ENCODE measurements at places on chromosomes 1 and 21.

DNA sequence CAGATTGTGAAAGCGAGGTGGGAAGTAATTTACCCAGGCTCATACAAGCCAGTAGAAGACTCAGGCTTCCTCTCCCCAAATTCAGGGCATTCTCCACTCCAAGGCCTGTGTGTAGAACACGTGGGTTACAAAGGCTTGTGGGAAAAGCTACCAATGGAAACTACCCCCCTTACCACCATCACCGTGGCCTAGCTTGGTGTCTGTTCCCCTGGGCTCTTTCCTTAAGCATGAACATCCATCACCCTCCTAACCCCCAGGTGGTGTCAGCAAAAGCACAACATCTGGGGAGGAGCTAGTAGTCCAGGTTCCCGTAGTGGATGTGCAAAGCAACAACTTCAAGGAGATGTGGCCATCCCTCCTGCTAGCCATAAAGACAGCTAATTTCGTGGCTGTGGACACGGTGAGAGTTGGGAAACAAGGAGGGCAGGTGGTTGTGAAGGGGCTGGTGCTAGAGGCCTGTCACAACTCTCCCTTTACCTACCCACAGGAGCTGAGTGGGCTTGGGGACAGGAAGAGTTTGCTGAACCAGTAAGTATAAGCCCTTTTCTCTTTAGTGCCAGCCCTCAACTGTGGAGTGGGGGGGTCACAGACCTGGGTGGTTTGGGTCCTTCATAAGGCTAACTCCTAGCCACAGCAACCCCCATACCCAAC lies 701 bp upstream of the MUTYH start:
- no peak for DNase-seq

- no peak for DNase-seq
Observed at GRCh38 chr21:20999659-21000058, 1.4 kb downstream of the NCAM2 start.

GRCh38 chr1:172754609-172755008 lies 95.7 kb downstream of the FASLG start:
- DNase-seq, result no peak

- DNase-seq, result no peak
Observed at GRCh38 chr1:190633488-190633887, 155.8 kb upstream of the BRINP3 start.

DNA sequence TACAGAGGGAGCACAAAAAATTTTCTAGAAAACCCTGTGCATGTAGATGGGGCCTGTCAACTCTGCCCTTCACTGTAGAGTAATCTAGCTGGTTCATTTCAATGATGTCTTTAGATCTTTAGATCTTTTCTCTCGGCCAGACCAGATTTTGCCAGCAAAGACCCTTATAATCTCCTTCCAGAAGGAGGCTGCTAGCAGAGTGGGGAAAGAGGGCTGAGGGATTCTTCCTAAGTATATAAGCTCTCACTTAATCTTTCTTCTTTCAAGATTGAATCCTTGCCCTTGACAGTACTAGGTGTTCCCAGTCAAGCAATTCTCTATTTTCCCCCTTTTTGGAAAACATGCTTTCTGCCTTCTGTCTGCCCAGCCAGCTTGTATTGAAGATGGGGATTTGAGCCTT lies 34.3 kb downstream of the BCAS2 start:
- no peak for DNase-seq

GRCh38 chr1:71093938-71094337 lies 13.1 kb upstream of the ZRANB2 start:
- DNase-seq, result no peak

DNA sequence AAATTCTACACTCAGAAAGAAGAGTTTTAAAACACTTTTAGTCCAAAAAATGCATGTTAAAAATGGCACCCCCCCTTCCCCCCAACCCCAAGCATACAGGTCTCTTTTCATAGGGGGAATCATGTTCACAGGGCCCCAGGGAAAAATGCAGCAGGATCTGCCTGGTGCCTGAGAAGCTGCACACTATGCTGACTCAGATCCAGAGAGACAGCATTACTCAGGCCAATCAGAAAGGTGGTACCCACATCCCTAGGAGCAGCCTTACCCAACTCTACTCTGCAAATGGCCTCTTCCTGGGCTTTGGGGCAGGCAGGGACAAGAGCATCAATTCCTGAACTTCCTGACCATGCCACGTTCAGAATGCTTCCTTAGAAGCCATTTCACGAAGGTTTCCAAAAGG lies 119.0 kb downstream of the HIVEP3 start:
- DNase-seq, result no peak

DNA sequence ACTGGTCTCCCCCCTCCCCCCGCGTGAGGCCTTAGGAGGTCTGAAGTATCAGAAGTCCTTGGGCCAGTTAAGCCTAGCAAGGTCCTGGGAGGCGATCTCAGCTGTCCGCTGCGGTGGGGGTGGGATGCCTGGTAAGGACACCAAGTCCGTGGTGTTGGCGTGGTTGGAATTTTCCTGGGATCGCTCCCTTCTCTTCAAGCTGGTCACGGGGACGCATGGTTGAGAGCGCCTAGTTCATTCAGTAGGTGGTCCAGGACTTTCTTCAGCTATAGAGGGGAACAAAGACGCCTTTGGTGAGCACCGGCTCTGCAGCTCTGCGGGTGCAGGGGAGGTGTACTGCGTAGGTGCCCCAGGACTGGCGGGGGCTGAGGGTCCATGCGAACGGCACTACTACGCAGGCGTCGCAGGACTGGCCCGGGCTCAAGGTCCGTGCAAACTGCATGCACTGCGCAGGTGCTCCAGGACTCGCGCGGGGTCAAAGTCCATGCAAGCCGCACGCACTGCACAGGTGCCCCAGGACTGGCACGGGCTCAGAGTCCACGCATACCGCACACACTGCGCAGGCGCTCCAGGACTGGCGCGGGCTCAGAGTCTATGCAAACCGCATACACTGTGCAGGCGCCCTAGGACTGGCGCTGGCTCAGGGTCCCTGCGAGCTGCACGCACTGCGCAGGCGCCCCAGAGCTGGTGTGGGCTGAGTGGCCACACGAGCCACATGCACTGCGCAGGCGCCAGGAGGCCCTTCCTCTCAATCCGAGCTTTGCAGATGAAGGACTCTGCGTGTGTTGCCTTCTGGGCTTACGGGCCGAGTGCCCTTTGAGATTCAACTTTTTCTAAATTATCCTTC lies 36.6 kb upstream of the HMGN1 start:
- no peak for DNase-seq

DNA sequence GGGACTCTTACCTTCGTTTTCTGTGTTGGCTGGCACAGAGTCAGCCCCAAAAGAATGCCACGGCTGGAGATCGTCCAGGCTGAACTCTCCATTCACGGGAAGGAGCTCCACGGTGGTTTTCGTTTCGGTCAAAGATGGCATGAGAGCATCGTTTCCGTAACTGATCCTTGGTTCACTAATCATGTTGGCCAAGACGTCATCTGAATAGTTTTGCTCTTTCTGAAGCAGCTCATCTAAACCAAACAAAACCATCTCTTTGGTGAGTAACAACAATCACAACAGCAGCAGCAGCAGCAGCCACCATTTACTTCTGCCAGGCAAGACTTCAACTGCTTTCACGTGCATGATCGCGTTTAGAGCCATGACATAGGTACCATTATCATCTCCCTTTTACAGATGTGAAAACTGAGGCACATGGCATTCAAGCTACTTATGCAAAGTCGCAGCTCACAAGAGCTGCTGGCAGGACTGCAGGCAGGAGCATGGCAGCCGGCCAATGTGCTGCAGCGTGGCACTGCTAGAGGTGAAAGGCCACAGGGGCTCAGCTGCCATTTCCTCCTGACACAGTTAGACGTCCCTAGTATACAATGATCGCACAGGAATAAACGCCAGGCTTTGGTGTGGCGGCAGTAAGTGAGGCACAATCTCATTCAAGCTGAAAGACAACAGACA lies 177.1 kb downstream of the GABPA start:
- DNase-seq, result no peak

GRCh38 chr1:150332651-150333290 lies 11.4 kb downstream of the PRPF3 start:
- no peak for DNase-seq

DNA sequence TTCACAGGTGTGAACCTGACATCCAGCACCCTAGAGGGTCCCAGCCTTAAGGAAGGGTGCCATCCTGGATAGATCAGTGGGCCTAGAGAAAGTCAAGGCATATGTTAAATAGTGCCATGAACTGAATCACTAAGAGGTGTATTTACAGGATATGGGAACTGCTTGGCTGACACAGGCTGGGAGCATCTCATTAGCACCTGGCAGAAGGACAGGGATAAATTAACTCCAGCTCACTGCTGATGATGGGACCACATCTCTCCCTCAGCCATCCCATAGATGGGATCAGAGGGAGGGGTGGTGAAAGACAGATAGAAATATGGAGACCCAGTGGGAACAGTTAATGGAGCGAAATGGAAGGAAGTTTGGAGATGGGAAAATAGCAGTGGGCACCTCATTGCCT lies 122.0 kb downstream of the IGSF21 start:
- DNase-seq, result no peak

DNA sequence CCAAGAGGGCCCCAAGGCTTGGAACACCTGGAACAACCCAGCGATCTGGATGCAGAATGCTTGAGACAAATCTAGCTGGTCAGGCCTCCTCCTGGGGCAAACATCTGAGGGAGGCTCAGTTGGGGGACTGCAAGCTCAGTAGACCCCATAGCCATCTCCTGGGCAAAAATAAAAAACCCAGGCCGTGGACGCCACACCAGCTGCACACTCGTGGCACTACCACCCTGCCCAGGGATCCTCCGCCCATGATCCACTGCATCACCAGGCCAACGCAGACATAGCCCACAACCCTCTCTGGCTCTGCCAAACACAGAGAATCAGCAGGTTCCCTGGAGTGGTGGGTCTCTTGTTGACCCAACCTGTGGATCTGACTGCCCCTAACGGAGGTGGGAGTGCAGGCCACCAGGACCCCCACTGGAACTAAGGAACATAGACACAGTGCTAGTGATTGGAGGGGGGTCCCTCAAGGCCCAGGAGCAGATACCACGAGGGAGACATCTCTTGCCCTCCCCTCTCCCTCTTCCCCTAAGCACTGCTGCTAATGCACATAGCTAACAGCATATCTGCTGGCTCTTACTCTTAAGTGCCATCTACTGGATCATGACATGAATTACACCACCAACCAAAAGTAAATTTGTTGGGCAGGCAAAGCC lies 147.2 kb downstream of the CHD1L start:
- no peak for DNase-seq

DNA sequence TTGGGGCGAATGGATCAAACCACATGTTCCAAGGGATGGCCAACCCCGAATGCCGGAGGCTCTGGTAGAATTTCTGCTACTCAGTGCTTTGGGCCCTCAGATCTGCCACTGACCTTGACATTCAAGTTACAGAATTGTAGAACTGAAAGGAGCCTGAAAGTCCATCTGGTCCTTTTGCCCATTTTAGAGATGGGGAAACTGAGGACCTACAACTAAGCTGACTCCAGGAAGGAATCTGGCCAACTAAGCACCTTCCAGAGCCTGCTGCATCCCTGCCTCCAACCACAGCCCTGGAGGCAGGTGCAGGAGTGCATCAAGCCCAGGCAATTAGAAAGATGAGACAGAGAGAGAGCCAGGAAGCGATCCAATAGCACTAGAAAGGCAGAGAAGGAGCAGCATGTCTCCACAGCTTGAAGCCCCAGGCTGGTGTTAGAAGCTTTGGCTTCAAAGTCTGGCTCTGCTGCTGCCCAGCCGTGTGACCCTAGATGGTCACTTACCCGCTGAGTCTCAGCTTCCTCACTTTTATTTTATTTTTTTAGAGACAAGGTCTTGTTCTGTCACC lies 1.3 kb upstream of the CTRC start:
- no peak for DNase-seq

DNA sequence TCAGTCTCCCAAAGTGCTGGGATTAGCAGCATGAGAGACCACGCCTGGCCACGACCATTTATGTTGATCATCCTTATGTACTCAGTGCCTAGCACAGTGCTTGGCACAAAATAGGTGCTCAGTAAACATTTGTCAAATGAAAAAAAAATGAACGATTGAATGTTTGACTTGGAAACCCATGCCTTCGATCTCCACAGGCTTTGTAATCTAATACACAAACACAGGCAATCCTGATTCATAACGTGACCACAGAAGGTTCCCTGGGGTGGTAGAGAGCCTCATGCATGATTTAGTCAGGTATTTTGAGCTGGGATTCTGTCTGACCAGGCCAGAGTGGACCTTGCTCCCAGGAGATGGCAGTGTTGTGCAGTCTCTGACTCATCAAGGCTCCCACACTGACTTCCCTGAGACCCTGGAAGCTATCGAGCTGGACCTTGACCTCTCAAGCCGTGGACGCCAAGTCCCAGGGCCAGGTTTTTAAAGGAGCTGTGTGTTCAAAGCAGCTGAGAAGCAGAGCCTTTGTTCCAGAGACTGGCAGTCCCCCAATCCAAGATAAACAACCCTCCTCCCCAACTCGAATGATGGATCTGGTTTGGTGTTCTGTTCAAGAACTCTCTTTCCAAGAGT lies 81.1 kb downstream of the PGM1 start:
- DNase-seq, result peak; percentile 52

GRCh38 chr1:169833179-169833901 lies 38.6 kb upstream of the METTL18 start:
- no peak for DNase-seq

GRCh38 chr1:186152620-186153239 lies 222.3 kb downstream of the TPR start:
- no peak for DNase-seq

- no peak for DNase-seq
Observed at GRCh38 chr1:9760824-9761223, 62.9 kb downstream of the CLSTN1 start.

DNA sequence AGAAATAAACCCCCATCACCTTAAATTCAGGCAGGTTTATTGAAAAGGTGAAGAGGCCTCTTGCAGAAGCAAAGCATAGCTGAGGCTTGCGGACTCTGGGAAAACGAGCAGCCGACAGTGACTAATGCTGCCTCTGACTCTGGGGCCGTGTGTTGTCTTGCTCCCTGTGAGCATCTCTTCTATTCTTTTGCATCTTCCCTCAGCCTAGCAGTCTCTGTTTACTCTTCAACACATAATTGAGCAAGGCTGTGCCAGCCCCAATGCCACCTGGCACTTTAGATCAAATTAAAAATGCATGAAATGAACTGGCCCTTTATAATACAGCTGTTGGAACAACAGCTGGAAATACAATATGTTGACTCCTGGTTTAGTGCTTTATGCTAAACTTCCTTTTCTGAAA lies 18.4 kb upstream of the REG4 start:
- DNase-seq, result no peak

- no peak for DNase-seq
Observed at GRCh38 chr1:222084996-222085395, 343.1 kb upstream of the DUSP10 start.

DNA sequence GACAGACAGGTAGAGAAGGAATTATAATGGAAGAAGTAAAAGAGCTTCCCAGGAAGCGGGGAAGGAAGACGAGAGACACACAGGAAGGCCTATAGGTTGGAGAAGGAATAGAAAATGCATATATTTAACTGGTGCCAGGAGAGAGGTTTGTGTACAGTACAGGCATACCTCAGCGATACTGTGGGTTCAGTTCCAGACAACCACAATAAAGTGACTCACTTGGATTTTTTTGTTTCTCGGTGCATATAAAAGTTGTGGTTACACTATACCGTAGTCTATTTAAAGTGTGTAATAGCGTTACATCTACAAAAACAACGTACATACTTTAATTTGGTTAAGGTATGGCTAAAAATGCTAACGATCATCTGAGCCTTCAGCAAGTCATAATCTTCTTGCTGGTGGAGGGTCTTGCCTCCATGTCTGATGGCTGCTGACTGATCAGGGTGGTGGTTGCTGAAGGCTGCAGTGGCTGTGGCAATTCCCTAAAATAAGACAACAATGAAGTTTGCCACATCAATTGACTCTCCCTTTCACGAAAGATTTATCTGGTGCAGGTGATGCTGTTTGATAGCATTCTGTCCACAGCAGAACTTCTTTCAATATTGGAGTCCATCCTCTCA lies 16.0 kb downstream of the YARS1 start:
- DNase-seq, result no peak

GRCh38 chr1:59083946-59084865 lies 212.7 kb upstream of the FGGY start:
- no peak for DNase-seq

All from GOT3 (cell line).